HT1080 (cell line): ENCODE measurements at places on chromosomes 2 and 18.

DNA sequence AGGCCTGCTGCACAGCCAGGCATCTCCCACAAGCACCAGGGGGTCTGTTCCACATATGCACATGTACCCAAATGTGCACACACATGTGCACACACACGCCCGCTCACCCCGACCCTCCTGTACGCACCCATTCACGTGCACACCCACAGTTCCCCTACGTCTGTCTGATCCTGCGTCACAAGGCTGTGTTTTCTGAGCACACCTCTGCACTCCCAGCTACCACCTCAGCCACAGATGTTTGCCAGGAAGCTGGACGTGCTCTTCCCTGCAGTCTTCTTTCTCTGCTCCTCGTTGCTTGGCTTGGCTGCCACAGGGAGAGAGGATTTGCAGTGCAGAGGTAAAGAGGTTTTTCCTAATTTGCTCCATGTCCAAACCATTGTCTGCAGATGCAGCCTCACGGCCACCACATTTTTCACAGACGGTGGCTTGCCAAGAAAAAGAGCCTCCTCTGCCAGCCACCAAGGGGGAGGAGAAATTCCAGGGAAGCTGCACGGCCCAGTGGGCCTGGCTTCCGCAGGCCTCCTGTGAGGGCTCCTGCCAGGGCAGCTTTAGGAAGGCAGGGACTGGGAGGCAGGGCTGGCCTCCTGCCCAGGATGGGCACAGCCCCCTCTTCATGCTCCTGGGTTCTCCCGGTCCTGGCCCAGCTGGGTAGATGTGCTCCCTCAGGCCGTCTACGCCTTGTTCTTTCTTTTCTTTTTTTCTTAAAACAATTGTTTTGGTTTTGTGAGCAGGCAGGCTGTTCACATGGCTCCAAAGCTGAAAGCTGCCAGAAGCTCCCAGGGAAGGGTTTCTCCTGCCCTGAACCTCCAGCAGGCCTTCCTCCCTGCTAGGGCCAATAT lies 29.3 kb upstream of the HS6ST1 start:
- no peak for DNase-seq

GRCh38 chr2:166959556-166959955 lies 71.3 kb downstream of the XIRP2 start:
- no peak for DNase-seq

- no peak for DNase-seq
Observed at GRCh38 chr2:9318461-9319337, 104.6 kb downstream of the ITGB1BP1 start.

DNA sequence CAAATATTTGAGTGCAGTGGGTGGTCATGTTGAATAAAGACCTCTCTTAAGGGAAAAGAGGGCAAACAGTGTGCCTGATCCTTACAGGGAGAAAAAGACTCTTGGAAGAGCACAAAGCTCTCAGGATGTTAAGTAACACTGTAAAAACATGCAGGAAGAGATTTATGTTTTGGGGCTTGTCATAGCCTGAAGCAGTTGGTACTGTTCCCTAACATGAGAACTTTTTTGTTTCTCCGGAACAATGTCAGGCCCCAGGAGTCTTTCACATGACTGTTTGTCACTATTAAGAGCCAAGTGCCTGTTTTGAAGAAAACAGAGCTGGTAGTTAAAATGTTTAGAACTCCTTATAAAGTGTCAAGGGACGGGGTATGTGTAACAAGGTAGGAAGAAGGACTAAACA lies 83.7 kb upstream of the B3GNT2 start:
- no peak for DNase-seq

DNA sequence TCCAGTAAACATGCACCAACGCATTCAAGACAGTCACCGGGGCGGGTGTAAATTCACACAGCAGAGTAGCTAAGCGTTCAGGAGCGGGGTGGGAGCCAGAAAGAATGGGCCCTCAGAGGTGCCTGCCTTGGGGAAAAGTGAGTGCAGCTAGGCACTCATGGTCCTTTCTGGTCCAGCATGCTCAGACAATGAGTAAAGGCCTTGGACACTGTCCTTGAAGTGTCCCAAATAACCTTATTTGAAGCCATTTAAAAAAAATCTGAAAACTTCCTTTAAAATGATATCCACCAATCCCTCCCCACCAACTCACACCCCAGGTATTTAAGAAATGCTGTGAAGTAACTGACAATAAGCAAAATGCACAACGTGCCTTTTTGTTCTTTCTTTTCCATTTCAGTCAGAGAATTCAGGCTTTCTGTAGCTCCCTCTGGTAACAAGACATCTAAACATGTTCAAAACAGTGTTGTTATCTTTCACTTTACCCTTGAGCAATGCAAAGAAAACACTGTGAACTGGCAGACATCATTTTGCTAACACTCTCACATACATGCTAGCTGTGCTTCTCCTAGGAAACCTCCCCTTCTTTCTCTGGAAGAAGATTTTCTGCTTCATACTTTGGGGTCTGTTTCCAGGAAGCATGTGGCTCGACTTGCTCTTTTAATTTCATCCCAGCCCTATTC lies 445.1 kb upstream of the SPRED2 start:
- DNase-seq, result peak; percentile 51

DNA sequence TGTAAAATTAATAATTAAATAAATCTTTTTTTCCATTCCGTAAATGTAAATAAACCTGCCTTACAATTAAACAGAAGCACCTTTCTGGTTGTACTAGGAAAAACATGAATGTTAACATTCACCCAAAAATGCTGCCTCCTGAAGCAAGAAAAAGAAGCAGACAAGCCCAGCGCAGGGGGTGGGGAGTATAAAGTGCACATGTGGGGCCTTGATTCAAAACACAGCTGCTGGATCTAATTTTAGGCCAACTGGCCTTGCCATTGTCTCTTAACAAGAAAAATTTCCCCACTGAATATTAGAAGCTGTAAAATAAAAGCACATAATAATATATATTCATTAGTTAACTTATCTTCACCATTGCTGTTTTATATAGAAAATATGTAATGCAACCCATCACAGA lies 28.3 kb downstream of the TCF4 start:
- DNase-seq, result no peak

DNA sequence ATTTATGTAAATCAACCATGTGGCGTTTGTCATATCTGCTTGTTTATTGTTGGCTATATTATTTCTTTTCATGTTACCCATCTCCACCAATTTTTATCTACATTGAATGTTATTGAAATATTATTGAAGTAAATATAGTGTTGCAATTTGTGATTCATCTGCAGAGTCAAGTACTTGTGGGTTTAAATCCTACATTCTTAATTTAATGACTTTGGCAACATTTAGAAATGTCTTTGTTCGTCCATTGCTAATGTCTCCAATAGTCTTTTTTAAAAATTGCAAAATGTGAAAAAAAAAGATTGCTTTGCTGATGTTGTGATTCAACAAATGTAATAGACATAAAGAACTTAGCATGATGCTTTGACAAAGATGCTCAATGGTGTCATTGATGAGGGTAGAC lies 1572.8 kb upstream of the PIK3C3 start:
- no peak for DNase-seq

DNA sequence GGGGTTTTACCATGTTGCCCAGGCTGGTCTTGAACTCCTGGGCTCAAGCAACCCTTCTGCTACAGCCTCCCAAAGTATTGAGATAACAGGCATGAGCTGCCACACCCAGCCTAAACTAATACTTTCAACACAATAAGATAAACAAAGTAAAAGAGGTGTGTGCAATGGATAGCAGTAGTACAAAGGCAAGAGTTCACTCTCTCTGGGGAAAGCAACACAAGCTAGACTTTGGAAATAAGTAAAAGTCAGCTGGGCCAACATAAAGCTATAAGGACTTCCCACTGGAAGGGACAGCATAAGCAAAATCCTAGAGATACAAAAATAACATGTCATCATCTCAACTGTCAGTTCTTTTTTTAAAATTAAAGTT lies 5.2 kb upstream of the NOSTRIN start:
- no peak for DNase-seq

DNA sequence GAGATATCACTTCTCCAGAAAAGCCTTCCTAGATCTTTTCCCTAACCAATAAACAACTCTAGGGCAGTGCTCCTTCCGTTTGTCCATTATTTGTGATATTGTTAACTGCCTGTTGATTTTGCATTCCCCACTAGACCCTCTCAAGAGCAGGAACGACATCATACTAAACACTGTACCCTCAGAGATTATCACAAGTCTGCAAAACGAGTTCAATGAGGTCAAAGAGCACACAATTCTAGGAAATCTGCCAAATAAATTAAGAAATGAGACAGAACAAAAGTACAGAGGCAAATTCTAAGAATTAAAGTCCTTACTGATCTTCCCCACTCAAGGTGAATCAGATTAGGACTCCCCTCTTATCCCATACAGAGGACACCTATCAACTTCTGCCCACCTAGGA lies 7.6 kb downstream of the RTTN start:
- no peak for DNase-seq

GRCh38 chr2:17258861-17259260 lies 259.4 kb downstream of the RAD51AP2 start:
- no peak for DNase-seq

- no peak for DNase-seq
Observed at GRCh38 chr2:20533993-20534622, 87.2 kb downstream of the RHOB start.

- DNase-seq, result no peak
Observed at GRCh38 chr18:75880266-75880665, 452.8 kb upstream of the SMIM21 start.

- DNase-seq, result peak; percentile 90
Observed at GRCh38 chr2:145744541-145745386, 1224.8 kb upstream of the ZEB2 start.

DNA sequence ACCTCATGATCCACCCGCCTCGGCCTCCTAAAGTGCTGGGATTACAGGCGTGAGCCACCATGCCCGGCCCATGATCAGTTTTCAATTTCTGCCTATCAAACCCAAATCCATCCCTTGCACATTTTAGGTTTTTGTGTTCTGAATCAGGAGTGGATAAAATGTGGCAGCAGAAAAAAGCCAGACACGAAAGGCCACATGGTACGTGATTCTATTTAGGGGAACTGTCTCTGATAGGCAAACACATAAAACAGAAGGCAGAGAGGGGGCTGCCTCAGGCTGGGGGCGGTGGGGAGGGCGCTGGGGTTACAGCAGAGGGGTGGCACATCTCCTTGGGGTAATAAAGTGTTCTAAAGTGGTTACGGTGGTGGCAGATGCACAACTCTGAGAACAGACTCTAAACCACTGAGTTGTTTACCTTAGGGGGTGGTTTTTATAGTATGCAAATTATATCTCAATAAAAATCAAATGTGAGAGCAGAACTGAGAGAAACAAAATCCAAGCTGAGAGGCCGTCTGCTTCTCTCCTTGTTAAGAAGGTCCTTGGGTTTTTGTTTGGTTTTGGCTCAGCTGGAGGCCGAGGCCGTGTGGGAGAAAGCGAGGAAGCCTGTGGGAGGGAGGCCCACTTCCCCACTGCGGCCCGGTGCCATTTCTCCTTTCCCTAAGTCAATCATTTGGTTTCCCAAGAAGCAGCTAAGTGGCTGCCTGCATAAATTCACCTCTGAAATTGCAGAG lies 78.0 kb downstream of the SOWAHC start:
- no peak for DNase-seq

DNA sequence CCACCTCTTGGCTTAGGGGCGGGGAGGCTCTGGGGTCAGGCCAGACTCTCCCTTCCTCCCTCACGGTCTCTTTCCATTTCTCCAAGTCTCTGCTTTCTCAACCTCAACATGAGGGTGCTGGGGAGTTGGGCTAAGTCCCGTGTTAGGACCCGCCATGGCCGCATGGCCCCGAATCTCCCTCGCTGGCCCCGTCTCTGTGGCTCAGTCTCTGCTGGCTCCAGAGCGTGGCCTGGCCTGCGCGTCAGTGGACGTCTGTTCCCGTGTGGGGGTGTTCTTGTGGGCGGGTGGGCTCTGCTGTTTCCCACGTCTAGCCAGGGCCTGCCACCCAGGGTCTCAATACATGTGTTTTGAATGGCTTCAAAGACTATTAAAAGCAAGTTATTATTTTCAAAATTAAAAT lies 12.4 kb downstream of the ALLC start:
- DNase-seq, result no peak
